MCF 10A (cell line): ENCODE measurements at places on chromosomes 1 and 21.

DNA sequence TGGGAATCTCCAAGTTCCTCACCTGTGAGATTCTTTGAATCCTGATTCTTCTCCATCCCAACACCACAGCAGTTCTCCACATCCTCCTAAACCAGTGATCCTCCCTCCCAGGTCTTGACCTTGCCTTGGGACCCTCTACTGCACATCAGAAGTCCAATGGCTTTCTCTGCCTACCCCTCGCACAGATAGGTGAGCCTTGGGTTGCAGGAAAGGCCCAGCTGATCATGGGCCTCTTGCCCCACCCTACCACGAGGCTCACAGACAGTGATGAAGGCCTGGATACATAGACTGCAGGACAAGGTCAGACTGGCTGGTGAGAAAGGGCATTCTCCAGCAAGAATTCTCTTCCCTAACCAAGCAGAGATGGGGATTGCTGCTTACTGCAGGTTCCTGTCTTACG lies 825 bp downstream of the FABP3 start:
- peaks cover 13% of the 10 kb centered on the region for H3K4me1 ChIP-seq
- no peak overlapping the region for H3K27ac ChIP-seq
- H3K27me3 ChIP-seq = no peaks in the 10 kb centered on the region
- DNase-seq = no peak
- H3K36me3 ChIP-seq = peaks cover 4% of the 10 kb centered on the region

DNA sequence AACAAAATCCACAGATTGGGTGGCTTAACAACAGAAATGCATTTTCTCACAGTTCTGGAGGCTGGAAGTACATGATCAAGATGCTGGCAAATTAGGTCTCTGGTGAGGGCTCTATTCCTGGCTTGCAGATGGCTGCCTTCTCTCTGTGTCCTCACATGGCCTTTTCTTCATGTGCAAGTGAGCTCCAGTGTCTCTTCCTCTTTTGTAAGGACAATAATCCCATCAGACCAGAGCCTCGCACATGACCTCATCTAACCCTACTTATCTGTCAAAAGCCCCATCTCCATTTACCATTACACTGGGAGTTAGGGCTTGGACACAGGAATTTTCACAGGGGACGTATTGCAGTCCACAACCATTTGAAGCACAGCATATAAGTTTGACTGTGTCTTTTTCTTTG lies 181.6 kb downstream of the NEGR1 start:
- no peak for DNase-seq
- no peak overlapping the region for H3K4me3 ChIP-seq
- peaks cover 8% of the 10 kb centered on the region for H3K27me3 ChIP-seq

GRCh38 chr1:113993072-113993471 lies 13.8 kb downstream of the OLFML3 start:
- H3K27me3 ChIP-seq = no peaks in the 10 kb centered on the region
- no peaks in the 10 kb centered on the region for H3K36me3 ChIP-seq
- H3K27ac ChIP-seq = no peak overlapping the region
- H3K4me3 ChIP-seq = no peak overlapping the region
- H3K4me1 ChIP-seq = peaks cover under 1% of the 10 kb centered on the region

DNA sequence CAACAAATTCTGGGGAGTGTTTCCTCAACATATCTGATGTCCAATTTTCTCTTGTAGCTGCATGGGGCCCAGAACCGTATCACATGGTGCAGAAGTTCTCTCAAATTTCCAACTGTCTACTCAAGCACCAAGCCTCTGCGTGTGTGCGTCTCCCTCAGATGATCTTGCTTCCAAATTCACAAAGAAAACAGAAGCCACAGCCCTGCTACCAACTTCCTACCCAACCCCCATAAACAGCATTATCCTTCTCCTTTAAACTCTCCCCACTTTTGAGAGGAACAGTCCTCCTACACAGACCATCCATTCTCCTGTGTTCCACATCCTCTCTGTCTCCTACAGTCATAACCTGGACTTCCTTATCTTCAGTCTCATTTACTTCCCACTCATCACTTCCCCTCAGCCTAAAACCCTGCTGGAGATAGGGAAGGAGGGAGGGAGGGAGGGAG lies 354.1 kb downstream of the SMYD3 start:
- H3K4me1 ChIP-seq = peaks cover 13% of the 10 kb centered on the region
- no peaks in the 10 kb centered on the region for H3K27me3 ChIP-seq
- no peak overlapping the region for H3K27ac ChIP-seq
- H3K36me3 ChIP-seq = no peaks in the 10 kb centered on the region

DNA sequence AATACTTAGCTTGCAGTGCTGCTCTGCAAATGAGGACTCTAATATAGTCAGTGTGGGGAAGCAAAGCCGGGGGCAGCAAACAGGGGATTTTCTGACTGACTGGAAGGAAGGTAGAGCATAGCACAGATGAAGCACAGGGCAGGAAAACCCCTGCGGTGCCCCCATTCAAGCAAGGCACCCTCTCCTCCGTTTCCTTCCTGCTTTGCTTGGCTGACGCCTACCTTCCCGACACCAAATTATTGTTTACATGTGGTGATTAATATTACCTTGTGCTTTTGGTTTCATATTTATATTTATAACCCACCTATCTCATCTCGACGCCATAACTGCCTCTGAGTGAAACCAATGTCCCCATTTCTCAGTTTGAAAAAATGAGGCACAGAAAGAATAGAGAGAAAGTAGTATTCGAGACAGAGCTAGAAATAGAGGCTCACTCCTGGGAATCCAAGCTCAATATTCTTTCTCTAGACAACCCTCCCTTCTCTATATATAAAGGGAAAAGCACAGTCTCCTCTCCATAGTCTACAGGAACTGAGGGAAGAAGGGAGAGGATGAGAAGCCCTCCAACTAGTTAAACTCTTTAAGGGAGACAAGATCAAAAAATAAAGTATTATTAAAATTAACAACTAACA lies 41.3 kb downstream of the PIK3C2B start:
- DNase-seq = no peak
- no peak overlapping the region for H3K27ac ChIP-seq
- H3K4me1 ChIP-seq = peaks cover 21% of the 10 kb centered on the region
- H3K4me3 ChIP-seq = no peak overlapping the region
- H3K36me3 ChIP-seq = no peaks in the 10 kb centered on the region
- H3K27me3 ChIP-seq = no peaks in the 10 kb centered on the region

- H3K4me1 ChIP-seq = peaks cover 46% of the 10 kb centered on the region
- no peak for DNase-seq
- H3K4me3 ChIP-seq = no peak overlapping the region
Observed at GRCh38 chr1:204304067-204304466, 55.7 kb downstream of the PLEKHA6 start.

GRCh38 chr1:156366378-156367166 lies 2.4 kb upstream of the RHBG start:
- no peaks in the 10 kb centered on the region for H3K4me1 ChIP-seq
- no peak for DNase-seq
- peaks cover 22% of the 10 kb centered on the region for H3K27me3 ChIP-seq
- no peaks in the 10 kb centered on the region for H3K36me3 ChIP-seq
- H3K27ac ChIP-seq = no peak overlapping the region

GRCh38 chr1:67785847-67786753 lies 47.2 kb downstream of the GNG12 start:
- no peaks in the 10 kb centered on the region for H3K36me3 ChIP-seq
- H3K27me3 ChIP-seq = no peaks in the 10 kb centered on the region
- peaks cover 40% of the 10 kb centered on the region for H3K4me1 ChIP-seq
- H3K4me3 ChIP-seq = no peak overlapping the region
- H3K27ac ChIP-seq = no peak overlapping the region
- no peak for DNase-seq

GRCh38 chr1:81424816-81425215 lies 375.9 kb upstream of the ADGRL2 start:
- DNase-seq = no peak
- no peak overlapping the region for H3K27ac ChIP-seq
- H3K4me3 ChIP-seq = no peak overlapping the region
- H3K27me3 ChIP-seq = no peaks in the 10 kb centered on the region
- no peaks in the 10 kb centered on the region for H3K4me1 ChIP-seq
- H3K36me3 ChIP-seq = no peaks in the 10 kb centered on the region

DNA sequence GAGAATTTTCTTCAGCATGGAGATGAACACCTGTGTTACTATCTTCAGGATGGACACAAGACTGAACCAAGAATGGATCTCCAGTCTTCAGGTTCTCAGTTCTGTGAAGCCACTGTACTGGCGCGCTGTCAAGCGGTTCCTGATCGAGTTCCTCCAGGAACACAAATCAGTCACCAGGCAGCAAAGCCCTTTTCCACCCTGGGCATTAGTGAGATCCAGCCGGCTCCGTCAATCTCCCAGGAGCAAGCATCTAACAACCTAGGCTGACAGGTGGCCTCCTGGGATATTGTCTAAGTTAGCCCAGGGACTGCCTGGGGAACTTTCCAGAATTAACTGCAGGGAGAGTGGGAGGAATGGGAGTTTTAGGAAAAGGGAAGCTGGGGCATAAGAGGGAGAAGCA lies 9.7 kb upstream of the IGFN1 start:
- peaks cover 15% of the 10 kb centered on the region for H3K27me3 ChIP-seq
- no peak overlapping the region for H3K4me3 ChIP-seq
- no peak overlapping the region for H3K27ac ChIP-seq
- peaks cover 14% of the 10 kb centered on the region for H3K4me1 ChIP-seq
- DNase-seq = no peak

DNA sequence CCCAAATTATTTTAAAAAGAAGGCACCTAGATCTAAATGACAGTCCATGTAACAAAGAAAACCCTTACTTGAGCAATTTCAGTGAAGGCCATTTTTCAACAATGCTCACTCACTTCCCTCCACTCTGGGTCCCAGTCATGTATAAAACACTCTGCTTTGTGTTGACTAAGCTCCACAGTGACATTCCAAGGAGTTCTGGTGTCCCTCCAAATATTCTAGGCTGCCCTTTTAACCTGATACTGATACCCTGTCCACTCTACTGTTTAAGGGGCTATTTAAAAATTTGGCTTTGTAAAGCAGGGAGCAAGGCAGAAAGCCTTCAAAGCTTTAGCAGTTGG lies 73.6 kb downstream of the GNG12 start:
- no peaks in the 10 kb centered on the region for H3K27me3 ChIP-seq
- peak overlapping the region; percentile 57 for H3K27ac ChIP-seq
- no peak overlapping the region for H3K4me3 ChIP-seq
- DNase-seq = no peak

- no peak overlapping the region for H3K27ac ChIP-seq
- H3K27me3 ChIP-seq = no peaks in the 10 kb centered on the region
- no peak overlapping the region for H3K4me3 ChIP-seq
- no peaks in the 10 kb centered on the region for H3K36me3 ChIP-seq
Observed at GRCh38 chr21:35565204-35565611, 495.1 kb downstream of the SETD4 start.

- H3K27ac ChIP-seq = no peak overlapping the region
- no peak overlapping the region for H3K4me3 ChIP-seq
- no peaks in the 10 kb centered on the region for H3K27me3 ChIP-seq
- no peaks in the 10 kb centered on the region for H3K36me3 ChIP-seq
Observed at GRCh38 chr1:228975238-228975907, 240.1 kb downstream of the RHOU start.
